ENCODE measurements at places on chromosomes 4 and X.

GRCh38 chr4:151993521-151993920 is 232.7 kb upstream of the GATB start:
- no peak for DNase-seq

DNA sequence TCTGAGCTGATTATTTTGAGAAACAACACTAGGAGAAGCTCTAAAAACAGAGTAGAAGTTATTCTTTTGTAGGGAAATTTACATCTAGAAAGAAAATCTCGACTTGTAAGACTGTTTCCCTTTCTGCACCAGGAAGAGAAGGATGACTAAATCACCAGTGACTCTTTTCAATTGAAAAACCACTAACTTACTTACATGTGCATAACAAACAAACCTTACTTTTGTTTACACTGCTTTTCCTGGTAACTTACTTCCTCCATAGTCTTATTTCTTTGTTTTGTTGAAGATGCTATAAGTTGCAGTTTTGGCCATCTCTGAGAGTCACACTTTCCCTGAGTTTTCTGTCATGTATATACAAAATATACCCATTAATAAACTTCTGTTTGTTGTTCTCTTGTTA is 293.6 kb upstream of the FAT4 start:
- DNase-seq: no peak

GRCh38 chr4:37463033-37463856 is 218.7 kb downstream of the NWD2 start:
- no peak for DNase-seq

GRCh38 chrX:3351276-3351675 is 4.8 kb upstream of the MXRA5 start:
- no peak for DNase-seq

DNA sequence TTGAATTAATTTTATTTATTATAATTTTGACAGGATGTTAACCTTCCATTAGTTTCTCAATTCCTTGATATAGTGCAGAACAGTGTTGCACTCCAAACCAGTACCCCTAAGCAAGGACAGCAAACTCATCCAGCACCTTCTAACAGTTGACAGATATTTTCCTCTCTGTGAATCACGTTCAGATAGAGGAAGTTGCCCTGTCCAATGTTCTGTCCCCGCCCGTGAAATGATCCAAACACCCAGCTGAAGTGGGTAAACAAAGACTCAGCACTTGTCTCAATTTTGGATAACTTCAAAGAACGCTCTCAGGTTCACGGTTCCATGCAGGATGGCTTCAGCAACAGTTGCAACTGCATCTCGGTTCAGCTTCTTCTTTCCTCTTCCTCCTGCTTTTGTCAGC is 1240.0 kb upstream of the ADGRL3 start:
- DNase-seq: no peak

DNA sequence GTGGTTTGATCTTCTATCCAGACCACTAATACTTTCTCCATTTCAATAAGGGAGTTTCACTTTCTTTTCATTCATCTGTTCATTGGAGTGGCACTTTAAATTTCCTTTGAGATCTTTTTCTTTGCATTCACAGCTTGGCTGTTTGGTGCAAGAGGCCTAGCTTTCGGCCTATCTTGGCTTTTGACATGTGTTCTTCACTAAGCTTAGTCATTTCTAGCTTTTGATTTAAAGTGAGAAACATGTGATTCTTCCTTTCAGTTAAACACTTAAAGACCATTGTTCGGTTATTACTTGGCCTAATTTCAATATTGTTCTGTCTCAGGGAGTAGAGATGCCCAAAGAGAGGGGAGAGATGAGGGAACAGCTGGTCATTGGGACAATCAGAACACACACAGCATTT is 24.3 kb downstream of the CXCL13 start:
- no peak for DNase-seq

DNA sequence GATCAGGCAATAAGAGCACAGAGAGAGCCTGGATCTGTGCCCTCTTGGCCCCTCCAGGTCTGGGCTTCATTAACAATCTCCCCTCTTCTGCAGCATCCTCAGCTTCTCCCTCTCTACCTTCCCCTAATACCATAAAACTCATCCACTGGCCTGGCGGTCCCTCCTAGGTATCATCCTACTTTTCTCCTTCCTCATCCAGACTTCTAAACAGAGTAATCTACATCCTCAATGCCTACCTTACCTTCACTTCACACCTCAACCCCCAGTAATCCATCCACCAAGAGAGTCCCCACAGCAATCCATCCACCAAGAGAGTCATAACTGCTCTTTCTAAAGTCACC is 17.0 kb downstream of the FGFBP1 start:
- no peak for DNase-seq

DNA sequence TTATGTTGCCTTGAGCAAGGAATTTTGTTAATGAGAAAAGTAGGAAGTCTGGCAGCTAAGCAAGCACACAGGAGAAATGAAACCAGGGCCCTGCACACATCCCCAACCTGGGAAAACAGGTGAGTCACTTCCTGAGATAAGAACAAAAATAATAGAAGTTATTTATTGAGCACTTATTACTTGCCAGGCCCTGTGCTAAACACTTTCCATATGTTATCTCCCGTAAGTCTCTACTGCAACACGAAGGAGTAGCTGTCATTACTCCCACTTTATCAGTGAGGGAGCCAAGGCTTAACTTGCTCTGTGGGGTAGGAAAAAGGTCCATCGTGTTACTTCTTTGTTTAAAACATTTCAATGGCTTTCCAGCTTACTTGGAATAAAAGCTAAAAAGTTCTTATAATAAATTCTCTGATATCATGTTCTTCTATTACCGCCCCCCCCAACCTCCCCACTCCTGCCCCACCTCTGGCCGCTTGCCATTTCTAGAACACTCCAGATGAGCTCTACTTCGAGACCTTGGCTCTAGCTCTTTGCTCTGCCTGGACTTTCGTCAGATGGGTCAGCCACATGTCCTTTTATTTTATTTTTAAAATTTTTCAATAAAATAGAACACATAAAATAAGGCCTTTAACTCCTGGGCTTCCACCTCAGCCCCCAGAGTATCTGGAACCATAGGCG is 36.3 kb upstream of the PLAC8 start:
- no peak for DNase-seq

- no peak for DNase-seq
Observed at GRCh38 chr4:73770917-73771316, 30.5 kb downstream of the CXCL8 start.

DNA sequence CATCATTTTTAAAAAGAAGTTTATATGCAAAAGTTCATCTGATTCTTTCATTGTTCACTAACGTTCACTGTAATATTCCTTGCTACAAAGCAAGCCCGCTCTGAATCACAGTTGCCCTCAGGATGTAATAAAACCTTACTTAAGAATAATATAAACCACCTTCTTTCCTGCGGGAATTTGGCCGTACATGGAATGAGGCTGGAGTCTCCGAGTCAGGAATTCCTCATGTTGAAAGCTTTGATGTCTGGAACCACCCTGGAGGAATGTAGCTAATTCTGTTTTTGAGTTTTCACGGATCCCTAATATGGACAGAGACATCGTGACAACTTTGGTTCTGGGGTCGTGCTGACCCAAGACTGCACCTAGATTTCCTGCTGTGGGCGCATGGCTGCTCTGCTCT is 58.5 kb downstream of the CRLF2 start:
- no peak for DNase-seq

GRCh38 chr4:77358315-77358928 is 201.4 kb downstream of the CCNG2 start:
- no peak for DNase-seq

GRCh38 chrX:24577091-24577490 is 70.1 kb downstream of the PCYT1B start:
- DNase-seq: no peak

GRCh38 chr4:139278912-139279759 is 889 bp downstream of the MGARP start:
- no peak for DNase-seq

DNA sequence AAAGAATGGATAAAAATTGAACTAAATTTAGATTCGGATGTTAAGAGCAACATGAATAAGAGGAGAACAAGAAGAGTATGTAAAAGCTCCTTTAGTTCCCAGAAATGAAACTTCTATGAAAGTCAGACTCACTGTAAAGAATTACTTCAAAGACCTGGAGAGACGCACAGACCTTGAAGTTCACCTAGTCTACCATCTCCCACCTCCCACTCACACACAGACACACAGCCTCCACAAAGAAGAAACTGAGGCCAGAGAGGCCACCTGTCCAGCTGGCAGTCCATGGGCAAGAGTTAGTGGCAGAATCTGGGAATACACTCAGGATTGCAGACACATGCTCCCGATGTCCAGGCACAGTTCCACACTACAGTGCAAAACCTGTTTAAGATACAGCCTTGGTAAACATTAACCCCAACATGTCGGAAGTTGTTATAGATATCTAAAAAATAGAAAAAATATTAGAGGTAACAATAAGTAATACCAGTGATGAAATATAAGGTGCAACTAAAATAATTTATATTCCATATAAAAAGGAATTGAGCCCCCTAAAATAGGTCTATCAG is 288.8 kb downstream of the INPP4B start:
- DNase-seq: no peak

DNA sequence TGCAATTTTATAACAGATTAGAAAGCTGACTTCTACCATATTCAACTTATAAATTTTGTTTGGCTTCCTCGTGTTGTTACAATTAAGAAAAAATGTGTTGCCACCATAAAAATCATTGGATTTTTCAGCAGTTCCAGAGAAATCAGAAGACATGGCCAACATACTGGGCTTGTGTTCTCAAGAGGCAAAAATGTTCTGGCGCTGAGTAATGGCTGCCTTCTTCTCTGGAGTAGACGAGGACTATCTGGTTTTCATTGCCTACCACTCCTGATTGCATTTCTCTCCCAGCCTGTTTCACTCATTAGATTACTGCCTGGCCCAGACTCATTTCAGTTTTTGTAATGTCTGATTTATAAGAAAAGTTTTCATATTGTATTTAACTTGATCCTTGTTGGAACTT is 122.3 kb downstream of the ARHGAP10 start:
- no peak for DNase-seq

- DNase-seq: no peak
Observed at GRCh38 chr4:23957465-23957864, 67.6 kb upstream of the PPARGC1A start.

DNA sequence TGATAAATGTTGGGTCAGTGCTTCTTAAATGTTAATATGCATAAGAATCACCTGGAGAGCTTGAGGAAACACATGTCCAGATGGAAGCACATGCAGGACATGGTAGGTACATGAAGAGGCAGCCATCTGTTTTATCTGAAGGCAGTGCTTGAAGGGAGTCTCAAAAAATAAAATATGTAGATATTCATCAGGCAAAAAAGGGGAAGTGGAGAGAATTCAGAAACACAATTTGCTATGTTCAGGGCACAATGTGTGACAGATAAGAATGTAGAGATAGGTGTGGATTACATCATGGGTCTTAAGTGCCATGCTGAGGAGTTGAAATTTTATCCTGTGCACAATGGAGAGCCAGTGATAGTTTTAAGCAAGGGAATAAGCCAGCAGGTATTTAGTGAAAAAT is 59.6 kb upstream of the CASK start:
- DNase-seq: no peak

DNA sequence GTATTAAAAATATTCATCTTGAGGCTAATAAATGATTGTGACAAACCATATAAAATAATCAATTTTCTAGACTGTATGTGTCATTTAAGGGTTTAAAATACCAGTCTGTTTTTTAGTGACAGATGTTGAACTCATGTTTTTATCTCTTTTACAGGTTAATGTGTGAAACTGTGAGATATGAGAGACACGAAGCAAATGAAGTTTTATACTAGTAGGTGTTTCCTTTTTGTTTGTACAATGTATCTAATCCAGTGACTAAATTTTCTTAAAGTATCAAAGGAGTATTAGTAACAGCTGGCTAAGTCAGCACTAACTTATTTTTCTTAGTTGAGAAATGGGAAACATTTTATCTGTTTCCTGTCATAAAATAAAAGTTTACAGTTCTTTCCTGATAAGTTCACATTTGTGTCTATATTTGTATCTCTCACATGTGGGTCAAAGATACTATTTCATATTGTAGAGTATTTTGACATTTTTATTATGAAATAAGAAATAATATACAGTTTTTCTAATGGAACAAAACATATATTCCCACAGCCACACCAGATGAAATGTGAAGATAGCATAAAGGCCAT is 90.3 kb downstream of the RAPGEF2 start:
- no peak for DNase-seq

DNA sequence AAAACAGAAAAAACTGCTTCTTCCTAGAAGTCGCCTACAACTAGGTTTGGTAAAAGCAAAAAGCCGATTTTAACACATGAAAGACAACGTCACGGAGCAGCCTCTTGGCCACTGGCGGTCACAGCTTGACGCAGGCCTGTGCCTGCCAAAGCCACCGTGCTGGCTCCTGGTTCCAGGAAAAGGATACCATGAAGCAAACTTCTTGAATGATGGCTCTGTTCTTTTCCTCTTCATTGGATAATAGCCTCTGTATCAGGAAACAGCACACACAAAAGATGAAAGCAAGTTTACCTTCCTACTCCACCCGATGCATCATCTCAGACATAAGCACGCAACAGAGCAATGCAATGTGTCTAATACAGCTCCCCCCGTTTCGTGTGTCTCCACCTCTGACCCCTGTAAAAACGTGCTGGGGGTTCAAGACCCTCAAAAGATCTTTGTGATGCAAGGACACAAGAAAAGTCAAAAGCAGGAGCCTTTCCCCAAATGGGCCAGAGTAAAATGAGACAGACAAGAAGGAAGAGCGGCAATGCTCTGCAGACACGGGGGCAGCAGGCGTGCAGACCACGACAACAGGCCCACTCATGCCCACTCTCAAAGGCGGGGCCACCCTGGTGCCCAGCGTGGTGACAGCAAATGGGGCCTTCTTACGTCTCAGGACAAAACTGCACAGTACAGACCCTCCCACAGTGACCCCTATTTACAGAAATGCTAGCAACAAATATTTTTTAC is 19.4 kb downstream of the GAK start:
- no peak for DNase-seq

- DNase-seq: peak; percentile 0
Observed at GRCh38 chr4:165294907-165295306, 32.6 kb upstream of the MSMO1 start.

GRCh38 chr4:41427306-41427882 is 110.6 kb upstream of the LIMCH1 start:
- DNase-seq: no peak

DNA sequence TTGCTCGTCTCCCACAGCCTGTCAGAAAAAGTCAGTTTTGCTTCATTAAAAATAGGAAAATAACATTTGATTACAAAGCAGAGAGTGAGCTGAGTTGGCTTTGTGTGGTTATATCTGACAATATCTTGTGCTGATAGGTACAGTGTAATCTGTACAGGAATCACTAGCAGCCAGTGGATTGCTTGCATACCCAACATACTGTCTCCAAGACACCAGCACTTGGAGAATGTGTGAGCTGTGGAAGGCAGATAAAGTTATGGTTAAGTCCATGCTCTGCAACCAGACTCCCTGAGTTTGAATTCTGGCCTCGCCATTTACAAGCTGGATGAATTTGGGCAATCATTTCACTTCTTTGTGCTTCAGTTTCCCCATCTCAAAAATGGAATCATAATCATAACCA is 57.5 kb upstream of the TMPRSS11F start:
- DNase-seq: no peak

GRCh38 chr4:148278310-148278709 is 163.9 kb downstream of the NR3C2 start:
- DNase-seq: no peak

- no peak for DNase-seq
Observed at GRCh38 chrX:70001269-70001668, 48.5 kb downstream of the AWAT2 start.

GRCh38 chrX:23902419-23902818 is 5.3 kb downstream of the APOO start:
- no peak for DNase-seq

GRCh38 chr4:8229331-8229975 is 30.4 kb downstream of the SH3TC1 start:
- DNase-seq: no peak
